ENCODE measurements at places on chromosomes 12 and 14.

- DNase-seq: no peak
Observed at GRCh38 chr12:21697904-21698630, 40.4 kb upstream of the LDHB start.

DNA sequence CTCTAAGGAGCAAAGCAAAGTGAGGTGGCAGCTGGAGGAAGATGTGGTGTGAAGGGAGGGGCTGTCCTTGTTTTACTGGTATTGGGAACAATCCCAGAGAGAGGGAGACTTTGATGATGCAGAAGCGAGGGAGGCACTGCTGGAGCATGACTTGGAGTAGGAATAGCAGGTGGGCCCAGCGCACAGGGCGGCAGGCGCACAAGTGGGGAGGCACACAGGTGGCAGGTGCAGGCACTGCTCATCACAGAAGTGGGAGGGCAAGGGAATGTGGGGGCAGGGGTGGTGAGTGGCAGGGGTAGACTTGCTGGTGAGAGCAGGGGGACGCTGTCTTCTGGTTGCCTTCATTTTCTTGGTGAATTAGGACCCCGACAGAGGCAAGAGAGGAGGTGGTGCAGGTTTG lies 11.5 kb upstream of the IFI27 start:
- no peak for DNase-seq

DNA sequence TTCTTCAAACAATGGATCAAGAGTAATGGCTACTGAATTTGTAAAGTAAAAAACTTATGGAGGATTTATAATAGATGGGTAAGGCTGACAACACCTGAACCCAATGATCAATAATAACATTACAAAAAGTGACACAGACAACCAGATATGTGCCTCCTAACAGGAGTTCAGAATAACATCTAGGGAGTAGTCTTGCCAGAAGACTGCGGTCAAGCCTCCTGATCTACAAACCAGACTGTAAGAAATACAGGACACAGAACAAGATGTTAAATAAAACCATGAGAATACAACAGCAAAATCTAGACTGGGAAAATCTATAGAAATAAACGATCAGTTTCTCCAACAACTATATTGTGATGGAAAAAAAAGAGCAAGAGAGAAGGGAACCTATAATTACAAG lies 262.6 kb upstream of the TMTC1 start:
- DNase-seq: no peak

DNA sequence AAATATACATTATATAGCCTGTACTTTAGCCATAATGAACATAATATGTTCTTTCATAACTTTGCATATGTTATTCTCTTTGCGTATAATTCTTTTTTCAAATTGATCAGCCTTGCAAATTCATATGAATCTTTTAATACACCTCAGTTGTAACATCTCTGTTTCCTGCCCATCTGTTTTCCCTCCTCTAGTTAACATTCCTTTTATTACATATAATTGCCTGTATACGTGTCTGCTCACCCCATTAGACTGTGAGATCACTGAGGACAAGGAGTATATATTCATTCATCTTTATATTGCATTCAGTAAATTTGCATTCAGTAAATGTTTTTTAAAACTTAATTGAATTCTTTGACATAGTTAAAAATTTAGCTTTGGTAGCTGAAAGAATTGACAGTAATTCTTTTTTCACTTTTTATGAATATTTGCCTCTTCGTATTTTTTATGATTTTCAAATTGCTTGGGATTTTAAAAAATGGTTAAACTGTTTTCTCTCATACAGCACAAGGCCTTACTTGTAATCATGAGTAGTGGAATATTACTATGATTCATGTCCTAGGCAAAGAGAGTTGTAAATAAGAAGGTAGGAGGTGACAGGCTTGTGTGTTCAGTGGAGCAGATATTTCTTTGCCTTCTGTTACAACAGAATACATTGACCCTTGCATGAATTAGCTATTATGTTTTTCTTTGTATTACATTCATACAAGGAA lies 32.8 kb upstream of the KLHL42 start:
- DNase-seq: no peak

DNA sequence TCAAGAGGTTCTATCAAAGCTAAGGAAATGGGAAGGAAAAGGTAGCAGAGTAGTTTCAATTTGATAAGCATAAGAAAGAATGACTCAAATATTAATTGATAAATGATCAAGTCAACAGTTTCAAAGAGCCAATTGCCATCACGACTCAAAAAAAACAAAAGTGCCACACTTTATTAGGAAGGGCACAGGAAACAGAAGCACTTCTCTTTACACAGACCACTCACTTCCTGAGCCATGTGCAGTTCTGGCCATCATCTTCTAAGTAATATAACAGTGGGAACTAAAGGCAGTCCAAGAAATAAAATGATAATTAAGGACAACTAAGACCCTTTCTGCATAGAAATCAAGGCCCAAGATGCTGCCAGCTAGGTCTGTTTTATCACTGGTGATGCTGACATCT lies 13.2 kb downstream of the TM7SF3 start:
- no peak for DNase-seq

GRCh38 chr12:93741659-93742109 lies 64.5 kb downstream of the CRADD start:
- no peak for DNase-seq

DNA sequence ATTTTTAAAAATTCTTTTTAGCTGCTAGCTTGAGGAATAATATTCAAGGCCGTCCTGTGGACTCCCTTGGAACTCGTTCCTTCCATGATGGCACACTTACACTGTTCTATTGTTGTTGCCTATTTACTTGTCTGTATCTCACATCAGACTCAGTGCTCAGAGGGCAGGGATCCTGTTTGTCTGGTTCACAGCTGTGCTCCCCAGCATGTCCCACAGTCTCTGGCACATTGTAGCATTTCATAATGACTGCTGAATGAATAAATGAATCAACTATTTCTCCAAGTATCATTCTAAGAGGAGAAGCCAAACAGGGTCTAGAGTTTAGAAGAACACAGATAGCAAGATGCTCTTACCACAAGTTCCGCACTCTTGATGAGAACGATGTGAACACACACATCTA lies 48.0 kb downstream of the NTN4 start:
- no peak for DNase-seq
